NCI-H2081 treated with DMSO at 0.1 percent for 48 hours (cell line): ENCODE measurements at places on chromosomes 11 and 22.

- no peak for DNase-seq
These were observed 1.2 kb upstream of the MRGPRF start for GRCh38 chr11:69014084-69014851.

GRCh38 chr11:12962306-12962705 lies 46.8 kb upstream of the RASSF10 start:
- DNase-seq, result no peak

DNA sequence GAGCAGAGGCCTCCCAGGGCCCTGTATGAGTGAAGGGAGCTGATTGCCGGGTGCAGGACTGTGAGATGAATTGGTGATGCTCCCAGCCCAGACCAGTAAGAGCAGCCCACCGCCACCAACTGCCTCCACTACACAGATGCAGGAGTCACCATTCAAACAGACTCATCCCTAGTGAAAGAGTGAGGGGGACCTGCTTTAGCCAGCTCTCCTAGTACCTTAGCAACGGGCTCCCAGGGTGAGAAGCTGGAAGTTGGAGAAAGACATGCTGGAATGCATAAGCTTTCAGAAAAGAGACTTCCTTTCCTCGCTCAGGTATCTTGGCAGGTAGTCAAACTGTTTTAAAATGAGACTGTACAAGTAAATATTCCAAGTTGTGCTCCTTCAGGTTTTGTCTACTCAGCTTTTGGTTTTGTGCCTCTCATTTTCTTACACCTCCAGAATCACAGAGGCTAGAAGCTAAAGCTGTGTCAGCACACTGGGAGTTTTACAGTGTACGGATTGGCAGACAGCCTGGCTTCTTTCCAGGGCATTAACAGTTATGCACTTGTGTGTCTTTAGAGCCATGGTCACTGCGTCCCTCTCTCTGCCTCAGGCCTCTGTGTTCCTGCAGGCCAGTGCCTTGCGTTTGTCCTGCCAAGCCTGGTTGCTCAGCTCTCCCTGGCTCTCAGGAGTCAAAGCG lies 146.2 kb downstream of the ATXN10 start:
- DNase-seq, result no peak

DNA sequence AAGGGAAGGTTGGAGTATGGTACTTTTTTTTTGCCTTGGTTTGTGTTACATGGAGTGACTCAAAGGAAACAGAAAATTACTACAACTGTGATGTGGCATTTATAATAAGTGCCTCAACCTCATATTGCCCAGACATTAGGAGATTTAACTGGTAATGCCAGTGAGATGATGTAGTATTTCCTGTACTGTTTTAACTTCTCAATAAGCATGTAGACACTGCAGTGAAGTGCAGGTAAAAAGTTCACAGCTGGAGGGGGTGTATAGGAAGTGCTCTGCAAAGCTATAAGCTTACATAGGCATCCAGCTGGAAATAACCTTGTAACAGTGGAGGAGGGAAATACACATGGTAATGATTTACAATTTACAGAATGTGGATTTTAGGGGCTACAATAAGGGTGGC lies 138.2 kb upstream of the MTMR2 start:
- no peak for DNase-seq

DNA sequence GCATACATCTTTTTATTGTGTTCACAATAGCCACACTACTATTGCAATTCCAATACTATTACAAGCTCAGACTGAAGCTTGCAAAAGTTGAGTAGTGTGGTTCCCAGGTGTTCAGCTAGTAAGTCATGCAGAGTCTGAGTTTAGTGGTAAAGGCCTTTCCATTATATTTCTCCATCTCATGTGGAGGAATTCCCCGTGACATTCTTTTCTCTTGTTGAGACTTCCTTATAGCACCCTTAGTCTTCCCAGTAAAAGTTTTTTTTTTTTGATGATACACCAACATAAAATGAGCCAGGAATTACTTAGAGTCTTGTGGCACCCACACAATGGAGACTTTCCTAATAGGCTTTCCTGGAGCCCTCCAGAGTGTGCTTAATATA lies 110.8 kb downstream of the UVRAG start:
- DNase-seq, result no peak

GRCh38 chr11:111631024-111631665 lies 28.9 kb downstream of the SIK2 start:
- no peak for DNase-seq

- no peak for DNase-seq
These were observed 1.7 kb upstream of the USP28 start for GRCh38 chr11:113876798-113877669.

DNA sequence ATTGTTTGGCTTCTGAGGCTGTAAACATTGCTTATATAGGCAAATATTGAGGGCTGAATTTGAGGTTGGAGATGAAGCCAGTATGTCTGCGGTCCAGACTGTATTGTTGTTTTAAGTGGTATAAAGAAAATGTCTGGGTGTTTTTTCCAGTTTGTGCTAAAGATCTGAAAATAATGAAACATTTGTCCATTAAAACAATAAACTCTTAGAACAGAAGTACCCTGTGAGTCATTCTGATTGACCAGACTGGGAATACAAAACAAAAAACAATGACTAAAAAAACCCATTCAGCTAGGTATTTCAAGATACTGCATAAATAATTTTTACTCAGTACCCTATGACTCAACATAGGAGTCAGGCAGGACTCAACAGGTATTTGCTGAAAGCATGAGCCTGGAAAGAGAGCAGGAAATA lies 20.4 kb downstream of the ALKBH8 start:
- DNase-seq, result no peak

GRCh38 chr11:117187799-117188481 lies 9.4 kb downstream of the SIDT2 start:
- DNase-seq, result no peak

DNA sequence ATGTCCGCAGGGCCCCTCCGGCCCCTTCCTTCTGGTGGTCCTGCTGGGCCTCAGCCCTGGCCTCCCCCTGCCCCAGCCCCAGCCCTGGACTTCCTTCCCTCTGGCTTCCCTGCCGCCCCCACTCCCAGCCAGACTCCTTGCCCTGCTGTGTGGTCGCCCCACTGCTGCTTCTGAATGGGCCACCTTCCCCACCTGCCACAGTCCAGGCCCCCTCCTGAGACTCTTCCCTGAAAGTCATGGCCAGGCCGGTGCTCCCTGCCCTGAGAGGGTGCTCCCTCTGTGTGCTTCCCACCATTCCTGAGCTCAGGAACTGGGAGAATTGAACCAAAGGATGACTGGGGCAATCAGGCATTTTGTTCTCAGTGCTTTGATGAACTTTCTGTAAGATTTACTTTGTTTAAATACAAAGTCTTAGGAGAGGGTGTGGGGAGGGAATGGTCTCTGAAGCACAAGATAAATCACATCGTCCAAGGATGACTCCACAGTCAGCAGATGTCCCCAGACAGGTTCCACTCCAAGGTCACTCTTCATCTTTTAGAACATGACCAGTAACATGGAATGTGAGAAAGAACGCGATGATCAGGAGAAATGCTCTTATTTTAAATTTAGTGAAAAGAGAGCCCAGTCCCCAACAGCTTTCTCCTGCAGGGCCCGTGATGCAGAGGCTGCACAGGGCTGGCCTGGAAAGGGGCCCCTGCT lies 774 bp downstream of the APOBEC3D start:
- DNase-seq, result no peak

- no peak for DNase-seq
These were observed 782 bp downstream of the TMEM109 start for GRCh38 chr11:60914633-60915247.

DNA sequence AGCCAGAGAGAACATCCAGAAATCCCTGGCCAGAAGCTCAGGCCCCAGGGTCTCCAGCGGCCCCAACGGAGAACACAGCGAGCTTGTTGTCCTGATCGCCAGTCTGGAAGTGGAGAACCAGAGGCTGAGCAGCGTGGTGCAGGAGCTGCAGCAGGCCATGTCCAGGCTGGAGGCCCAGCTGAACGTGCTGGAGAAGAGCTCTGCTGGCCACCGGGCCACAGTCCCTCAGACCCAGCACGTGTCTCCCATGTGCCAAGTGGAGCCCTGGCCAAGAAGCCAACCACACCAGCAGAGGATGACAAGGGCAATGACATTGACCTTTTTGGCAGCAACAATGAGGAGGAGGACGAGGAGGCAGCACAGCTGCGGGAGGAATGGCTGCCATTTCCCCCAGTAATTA lies 20.6 kb upstream of the SCGB1D1 start:
- DNase-seq, result no peak

GRCh38 chr11:133966921-133967598 lies 10.3 kb upstream of the IGSF9B start:
- DNase-seq, result no peak

DNA sequence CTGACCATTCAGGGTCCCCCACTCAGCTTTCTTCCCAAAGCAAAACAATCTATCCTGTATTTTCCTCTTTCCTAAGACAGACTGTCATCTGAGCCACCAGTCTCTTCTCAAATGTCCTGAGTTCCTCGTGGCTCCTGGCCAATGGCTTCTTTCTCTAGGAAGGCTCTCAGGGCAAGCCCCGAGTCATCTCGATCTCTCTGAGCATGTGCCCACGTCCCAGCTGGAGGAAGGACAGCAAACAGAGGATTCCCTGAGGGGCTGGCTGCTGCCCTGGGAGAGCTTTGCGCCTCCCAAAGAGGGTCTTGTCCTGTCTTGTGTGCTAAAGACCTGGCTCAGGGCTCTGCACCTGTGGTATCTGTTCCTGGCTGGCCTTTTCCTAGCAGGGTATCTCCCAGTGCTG lies 8.3 kb downstream of the SLC37A2 start:
- no peak for DNase-seq

GRCh38 chr22:46557736-46558480 lies 20.5 kb upstream of the CELSR1 start:
- DNase-seq, result no peak

GRCh38 chr11:104238916-104239315 lies 75.0 kb upstream of the PDGFD start:
- DNase-seq, result no peak

GRCh38 chr22:44309647-44310046 lies 3.1 kb downstream of the SHISAL1 start:
- no peak for DNase-seq

DNA sequence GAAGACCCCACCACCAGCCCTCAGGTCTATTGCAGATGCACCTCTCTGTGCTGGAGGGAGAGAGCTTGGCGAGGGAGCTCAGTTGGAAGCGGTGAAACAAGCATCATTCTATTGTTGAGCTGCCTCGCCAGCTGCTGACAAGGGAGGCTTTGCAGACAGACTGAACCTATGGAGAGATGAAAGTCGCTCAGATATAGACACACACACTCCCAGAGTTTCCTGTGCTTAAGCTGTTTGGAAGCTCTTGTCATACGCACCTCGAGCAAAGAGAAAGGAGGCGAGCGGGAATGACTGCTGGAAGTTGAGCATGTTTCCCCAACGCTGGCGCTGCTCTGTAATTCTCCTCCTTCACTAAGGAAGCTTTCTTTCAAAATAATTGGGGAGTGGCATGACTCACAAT lies 126.1 kb downstream of the TRIM29 start:
- DNase-seq, result no peak

DNA sequence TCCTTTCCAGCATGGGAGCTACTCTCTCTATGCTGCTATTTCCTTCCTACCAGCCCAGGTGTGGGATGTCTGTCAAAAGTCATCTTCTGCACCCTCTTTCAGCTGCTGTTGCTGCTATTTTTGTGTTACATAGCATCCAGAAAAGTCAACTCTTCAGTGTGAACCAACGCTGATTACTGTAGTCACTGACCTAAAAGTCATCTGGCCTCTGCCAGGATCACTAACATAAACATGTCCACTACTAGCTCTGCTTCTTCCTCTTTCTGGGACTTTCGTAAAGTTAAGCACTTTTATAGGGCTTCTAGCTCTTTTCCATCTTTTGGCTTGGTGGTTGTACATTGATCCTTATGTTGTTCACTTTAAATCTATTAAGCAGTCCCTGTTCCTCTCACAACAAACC lies 90.2 kb upstream of the CARD18 start:
- no peak for DNase-seq

DNA sequence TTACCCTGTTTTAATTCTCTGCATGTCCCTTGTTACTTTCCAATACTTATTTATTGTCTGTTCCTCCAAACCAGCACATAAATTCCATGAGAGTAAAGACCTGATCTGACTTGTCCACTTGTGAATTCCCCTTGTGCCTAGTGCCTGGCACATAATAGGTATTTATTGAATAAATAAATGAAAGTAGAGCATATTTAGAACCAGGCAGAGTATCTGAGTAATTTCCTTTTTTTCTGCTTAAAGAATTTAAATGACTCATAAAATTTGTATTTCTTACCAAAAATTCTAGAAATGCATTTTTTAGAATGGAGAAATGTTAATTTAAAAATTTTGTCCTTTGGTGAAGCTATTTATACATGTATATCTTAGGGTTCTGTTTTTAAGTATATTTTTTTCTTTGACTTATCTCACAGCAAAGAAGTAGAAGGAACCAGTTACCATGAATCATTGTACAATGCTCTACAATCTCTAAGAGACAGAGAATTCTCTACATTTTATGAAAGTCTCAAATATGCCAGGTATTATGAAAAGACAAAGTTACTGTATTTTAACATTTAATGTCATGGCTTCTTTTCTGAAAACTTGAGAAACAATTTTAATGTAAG lies 96.8 kb downstream of the ATM start:
- no peak for DNase-seq

GRCh38 chr11:43393765-43394355 lies 35.1 kb downstream of the TTC17 start:
- DNase-seq, result no peak

GRCh38 chr11:75734491-75735180 lies 17.0 kb downstream of the MOGAT2 start:
- no peak for DNase-seq

- DNase-seq, result no peak
These were observed 1558.9 kb downstream of the FAM181B start for GRCh38 chr11:81174646-81175330.

GRCh38 chr11:88411265-88411664 lies 73.7 kb upstream of the CTSC start:
- DNase-seq, result no peak

DNA sequence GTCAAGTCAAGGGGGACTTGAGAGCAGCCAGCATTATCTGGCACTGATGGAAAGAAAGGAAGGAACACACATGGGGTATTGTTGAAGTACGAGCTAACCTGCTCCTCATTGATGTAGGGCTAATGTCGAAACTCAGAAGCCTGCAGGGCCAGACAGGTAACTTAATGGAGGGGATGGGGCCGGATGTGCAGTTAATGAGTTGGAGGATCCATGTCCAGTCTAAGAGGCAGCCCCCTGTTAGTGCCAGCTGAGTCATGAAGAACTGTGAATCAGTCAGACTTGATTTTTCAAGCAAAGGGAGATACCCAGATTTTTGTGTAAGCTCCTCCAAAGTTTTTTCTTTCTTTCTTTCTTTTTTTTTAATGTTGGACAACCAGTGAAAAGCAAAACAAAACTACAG lies 65.6 kb downstream of the CECR2 start:
- no peak for DNase-seq

DNA sequence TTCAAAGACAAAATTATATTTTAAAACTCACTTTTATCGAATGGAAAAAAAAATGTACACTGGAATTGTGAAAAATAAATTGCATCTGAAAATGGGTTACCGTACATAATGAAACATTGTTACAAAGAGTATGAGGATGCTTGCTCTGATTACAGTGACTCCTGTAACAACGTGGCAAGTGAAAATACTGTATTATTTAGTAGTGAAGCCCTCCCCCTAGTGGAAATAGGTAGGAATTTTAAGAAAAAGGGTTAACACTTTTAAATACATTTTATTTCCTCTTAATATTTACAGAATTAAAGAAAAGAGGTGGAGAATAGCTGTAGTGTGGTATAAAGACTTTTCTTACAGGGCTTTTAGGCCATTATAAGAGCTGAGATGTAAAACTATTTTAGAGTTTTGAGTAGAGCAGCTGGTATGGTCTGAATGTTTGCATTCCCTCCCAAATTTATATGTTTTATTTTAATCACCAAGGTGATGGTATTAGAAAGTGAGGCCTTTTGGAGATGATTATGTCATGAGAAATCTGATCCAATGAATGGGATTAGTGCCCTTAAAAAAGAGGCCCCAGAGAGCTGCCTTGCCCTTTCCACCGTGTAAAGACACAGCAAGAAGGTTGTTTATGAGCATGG lies 25.2 kb downstream of the FAM76B start:
- DNase-seq, result no peak
